ENCODE measurements at places on chromosomes 5 and 9. TPM values are rescaled to one million over a fixed set of nuclear protein-coding genes. Genes with fewer than 3 reads are reported as not detected.
A peak's percentile ranks its signal among the peaks of the same experiment; 100 is the strongest.

CTXN3 gene
- not detected for total RNA-seq

GAPT gene
- 0.23 TPM for total RNA-seq

DNA sequence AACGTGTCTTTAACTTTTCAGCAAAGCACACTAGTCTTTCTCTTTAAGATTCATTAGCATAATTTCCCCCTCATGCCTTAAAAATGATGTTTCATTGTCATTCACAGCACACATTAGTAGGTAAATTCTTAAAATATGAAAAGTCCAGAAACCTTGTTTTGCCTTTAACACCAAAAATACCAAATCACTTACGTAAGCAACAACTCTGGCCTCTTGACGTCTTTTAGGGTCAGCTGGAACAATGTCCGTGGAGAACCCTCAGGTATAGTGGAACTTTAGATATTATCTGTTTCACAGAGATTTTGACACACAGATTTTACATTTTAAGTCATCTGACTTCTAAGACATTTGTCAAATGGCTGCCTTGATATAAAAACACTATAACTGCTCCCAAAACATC is 30.9 kb downstream of the LNPEP start:
- H3K4me1 ChIP-seq, result peaks cover 78% of the 10 kb centered on the region
- no peak overlapping the region for H3K4me3 ChIP-seq
- peaks cover 32% of the 10 kb centered on the region for H3K36me3 ChIP-seq

LRSAM1 gene
- total RNA-seq, result 17.7 TPM

DNA sequence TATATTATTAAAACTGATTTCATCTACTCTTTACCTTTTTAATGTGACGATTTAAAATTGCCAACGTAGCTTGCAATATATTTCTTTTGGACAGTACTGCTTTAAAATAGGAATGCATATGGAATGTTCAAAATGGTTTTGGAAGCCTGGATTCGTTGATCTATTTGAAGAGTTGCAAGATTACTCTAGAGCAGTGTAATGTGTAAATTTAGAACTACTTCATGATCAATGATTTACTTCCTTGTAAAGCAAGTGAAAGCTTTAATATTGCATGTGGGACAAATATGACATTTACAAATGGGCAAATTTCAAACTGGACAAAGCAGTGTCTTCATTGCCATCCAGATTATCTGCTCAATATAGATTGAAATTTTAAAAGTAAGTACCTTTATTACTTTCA is 38.3 kb downstream of the PARP8 start:
- no peaks in the 10 kb centered on the region for H3K27me3 ChIP-seq
- H3K4me3 ChIP-seq, result no peak overlapping the region
- H3K4me1 ChIP-seq, result peaks cover 73% of the 10 kb centered on the region
- no peak overlapping the region for H3K27ac ChIP-seq

GRCh38 chr5:159471904-159472303 is 141.6 kb upstream of the IL12B start:
- no peak for DNase-seq
- peaks cover 17% of the 10 kb centered on the region for H3K27me3 ChIP-seq
- no peak overlapping the region for H3K27ac ChIP-seq
- H3K4me1 ChIP-seq, result peaks cover 18% of the 10 kb centered on the region
- H3K4me3 ChIP-seq, result no peak overlapping the region

FGF1 gene
- not detected for total RNA-seq

DNA sequence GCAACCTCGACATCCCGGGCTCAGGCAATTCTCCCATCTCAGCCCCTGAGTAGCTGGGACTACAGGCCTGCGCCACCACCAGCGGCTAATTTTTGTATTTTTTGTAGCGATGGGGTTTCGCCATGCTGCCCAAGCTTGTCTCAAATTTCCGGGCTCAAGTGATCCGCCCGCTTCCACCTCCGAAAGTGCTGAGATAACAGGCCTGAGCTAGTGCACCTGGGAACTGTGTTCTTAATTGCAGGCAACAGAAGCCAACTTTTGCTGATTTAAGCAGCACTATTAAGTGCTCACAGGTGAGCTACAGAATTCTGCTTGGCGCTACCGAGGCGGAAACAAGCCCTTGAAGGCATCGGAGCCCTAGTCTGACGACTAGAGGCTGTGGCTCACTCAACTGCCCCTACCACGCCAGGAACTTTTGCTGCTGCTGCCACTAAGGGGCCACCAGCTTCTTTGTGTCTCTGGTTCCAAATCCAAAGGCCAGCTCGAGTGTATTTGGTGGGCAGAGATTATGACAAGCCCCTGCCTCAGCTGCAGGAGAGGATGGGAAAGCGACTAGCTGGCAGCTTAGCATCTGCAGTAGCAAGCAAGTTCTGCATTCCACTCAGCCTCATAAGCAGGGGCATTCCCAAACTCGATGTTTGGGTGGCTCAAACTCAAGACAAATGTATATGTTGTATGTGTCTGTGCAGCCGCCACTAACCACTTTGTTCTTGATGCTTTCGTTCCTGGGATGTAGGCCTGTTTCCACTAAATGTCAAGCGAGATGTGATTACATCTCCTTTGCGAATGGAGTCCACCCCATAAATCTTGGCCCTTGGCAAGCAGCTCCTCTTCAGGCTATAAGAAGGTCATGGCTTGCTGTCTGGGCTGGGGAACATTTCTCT is 10.6 kb upstream of the HMCN2 start:
- H3K4me1 ChIP-seq, result no peaks in the 10 kb centered on the region
- no peak overlapping the region for H3K27ac ChIP-seq
- no peak overlapping the region for H3K4me3 ChIP-seq

DNA sequence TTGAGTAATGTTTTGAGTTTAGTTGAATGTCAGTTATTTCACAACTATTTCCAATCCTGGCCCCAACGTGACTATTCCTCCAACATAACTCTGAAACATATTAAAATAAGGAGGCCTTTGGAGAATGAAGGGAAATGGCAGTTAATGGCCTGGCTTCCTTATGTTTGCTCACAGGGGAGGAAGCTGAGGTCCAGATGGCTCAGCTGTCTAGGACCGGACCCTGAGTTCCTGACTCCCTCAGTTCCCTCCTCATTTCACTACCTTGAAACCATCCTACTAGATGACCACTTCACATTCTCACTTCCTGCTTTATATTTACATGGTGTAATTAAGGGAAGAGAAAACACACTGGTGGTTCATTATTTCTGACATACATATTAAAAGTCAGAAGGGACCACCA is 6.6 kb downstream of the OTULINL start:
- H3K27me3 ChIP-seq, result no peaks in the 10 kb centered on the region
- peaks cover 77% of the 10 kb centered on the region for H3K4me1 ChIP-seq
- DNase-seq, result no peak
- H3K27ac ChIP-seq, result no peak overlapping the region
- H3K4me3 ChIP-seq, result no peak overlapping the region
- peaks cover 43% of the 10 kb centered on the region for H3K36me3 ChIP-seq

KCNIP1 gene
- not detected for total RNA-seq

GRCh38 chr5:55149308-55149795 is 10.6 kb upstream of the GPX8 start:
- H3K27me3 ChIP-seq, result peaks cover 19% of the 10 kb centered on the region
- no peak overlapping the region for H3K27ac ChIP-seq
- H3K36me3 ChIP-seq, result no peaks in the 10 kb centered on the region
- H3K4me3 ChIP-seq, result no peak overlapping the region
- H3K4me1 ChIP-seq, result peaks cover 5% of the 10 kb centered on the region

LVRN gene
- not detected for total RNA-seq

PCDHGA11 gene
- 0.06 TPM for total RNA-seq

GRCh38 chr5:113187906-113188305 is 211.3 kb downstream of the DCP2 start:
- no peaks in the 10 kb centered on the region for H3K27me3 ChIP-seq
- DNase-seq, result no peak
- no peaks in the 10 kb centered on the region for H3K36me3 ChIP-seq
- H3K4me3 ChIP-seq, result no peak overlapping the region

ZNF346 gene
- 18.2 TPM for total RNA-seq

DNA sequence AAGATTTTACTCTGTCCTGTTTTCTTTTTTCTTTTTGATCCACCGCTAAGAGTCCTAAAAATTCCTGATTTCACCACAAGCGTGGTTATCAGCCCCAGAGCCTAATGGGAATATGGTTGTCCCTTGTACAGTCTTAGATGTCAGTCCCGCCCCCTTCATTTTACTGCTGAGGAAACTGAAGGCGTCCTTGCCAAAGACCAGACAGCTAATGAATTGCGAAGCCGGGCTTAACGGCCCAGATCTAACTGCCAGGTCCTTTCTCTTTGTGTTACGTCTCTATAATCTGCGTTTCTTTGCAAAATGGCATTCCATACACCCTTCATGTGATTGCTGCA is 497 bp downstream of the NSA2 start:
- DNase-seq, result peak; percentile 5
- H3K27ac ChIP-seq, result peak overlapping the region; percentile 98
- no peaks in the 10 kb centered on the region for H3K27me3 ChIP-seq
- H3K4me3 ChIP-seq, result peak overlapping the region; percentile 99
- H3K36me3 ChIP-seq, result peaks cover 15% of the 10 kb centered on the region
- H3K4me1 ChIP-seq, result peaks cover 27% of the 10 kb centered on the region

GRCh38 chr5:168137265-168137664 is 154.2 kb upstream of the WWC1 start:
- H3K36me3 ChIP-seq, result no peaks in the 10 kb centered on the region
- DNase-seq, result no peak
- peaks cover 10% of the 10 kb centered on the region for H3K27me3 ChIP-seq
- peaks cover 8% of the 10 kb centered on the region for H3K4me1 ChIP-seq
- no peak overlapping the region for H3K27ac ChIP-seq

DNA sequence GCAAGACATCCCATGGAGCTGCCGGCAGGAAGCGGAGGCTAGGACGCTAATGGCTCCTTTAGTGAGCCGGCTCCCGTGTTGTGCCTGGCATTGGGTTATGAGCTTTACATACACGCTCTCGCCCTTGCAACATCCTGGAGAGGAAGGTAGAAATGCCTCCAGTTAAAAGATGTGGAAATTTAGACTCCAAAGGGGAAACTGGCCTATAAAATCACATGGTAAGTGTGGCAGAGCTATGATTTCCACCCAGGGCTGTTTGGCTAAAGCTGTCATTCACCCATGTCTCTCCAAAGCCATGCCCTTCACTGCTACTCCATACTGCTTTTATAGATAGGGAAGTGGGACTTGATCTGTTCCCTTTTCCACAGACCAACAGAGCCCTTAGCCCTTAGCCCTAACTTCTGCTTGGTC is 5.2 kb downstream of the GM2A start:
- H3K27ac ChIP-seq, result no peak overlapping the region
- no peak overlapping the region for H3K4me3 ChIP-seq
- peaks cover 21% of the 10 kb centered on the region for H3K4me1 ChIP-seq
- DNase-seq, result no peak

DNA sequence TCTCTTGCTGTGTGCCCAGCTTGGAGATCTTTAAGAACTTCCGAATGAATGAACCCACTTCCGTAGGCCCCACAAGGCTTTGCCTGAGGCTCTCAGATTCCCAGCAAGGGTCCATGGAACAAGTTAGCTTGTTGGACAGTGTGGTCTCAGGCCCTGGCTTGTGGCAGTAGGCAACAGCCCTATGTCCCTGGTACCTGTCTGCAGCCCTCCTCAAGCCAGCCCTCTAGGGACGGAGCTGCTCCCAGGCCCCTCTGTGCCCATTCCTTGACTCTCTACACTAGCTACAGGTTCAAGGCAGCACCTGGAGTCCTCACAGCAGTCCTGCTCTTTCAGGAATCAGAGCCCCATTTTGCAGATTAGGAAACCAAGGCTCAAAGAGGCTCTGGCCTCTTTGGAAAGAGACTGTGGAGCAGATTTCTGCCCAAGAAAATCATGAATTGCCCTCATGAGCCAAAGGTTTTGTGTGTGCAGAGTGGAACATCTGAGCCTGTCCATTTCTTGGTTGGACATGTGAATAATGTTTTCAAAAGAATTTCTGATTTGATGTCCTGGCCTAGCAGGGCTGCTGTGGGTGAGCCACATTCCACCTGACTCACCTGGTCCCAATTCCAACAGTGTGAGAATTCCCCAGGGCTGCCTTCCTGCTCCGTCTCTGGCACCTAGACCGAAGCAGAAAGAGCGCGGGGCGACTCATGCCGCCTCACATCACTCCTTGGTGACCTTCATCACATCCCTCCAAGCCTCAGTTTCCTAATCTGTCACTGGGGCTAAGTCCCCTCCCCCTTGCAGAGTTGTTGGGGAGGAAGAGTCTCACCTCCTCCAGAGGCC is 131.7 kb downstream of the BARX1 start:
- no peak overlapping the region for H3K27ac ChIP-seq
- no peaks in the 10 kb centered on the region for H3K36me3 ChIP-seq
- peaks cover 33% of the 10 kb centered on the region for H3K27me3 ChIP-seq
- H3K4me3 ChIP-seq, result no peak overlapping the region
- peaks cover 6% of the 10 kb centered on the region for H3K4me1 ChIP-seq

DNA sequence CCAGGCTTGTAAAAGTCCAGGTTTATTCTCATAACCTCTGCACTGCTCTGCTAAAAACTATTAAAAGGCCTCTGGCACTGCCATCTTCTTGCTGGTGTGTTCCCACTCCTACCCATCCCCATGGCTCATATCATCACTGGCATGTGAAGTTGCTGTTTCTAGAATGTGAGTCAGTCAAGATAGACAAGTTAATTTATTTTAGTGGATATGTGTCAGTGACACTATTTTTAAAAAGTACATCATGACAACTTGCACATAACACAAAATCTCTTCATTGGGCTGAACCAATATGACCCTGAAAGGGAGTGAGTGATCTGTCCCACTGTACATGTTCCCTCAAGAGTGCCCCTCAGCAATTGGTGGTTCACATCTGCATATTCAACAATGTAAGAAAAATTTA is 299.7 kb downstream of the NFIB start:
- DNase-seq, result no peak
- H3K4me3 ChIP-seq, result no peak overlapping the region
- no peak overlapping the region for H3K27ac ChIP-seq
- no peaks in the 10 kb centered on the region for H3K27me3 ChIP-seq

- no peak overlapping the region for H3K4me3 ChIP-seq
- H3K27ac ChIP-seq, result no peak overlapping the region
- H3K36me3 ChIP-seq, result no peaks in the 10 kb centered on the region
- H3K27me3 ChIP-seq, result peaks cover 40% of the 10 kb centered on the region
- DNase-seq, result no peak
These were observed 269.9 kb downstream of the FANCC start for GRCh38 chr9:95047452-95048224.

DNA sequence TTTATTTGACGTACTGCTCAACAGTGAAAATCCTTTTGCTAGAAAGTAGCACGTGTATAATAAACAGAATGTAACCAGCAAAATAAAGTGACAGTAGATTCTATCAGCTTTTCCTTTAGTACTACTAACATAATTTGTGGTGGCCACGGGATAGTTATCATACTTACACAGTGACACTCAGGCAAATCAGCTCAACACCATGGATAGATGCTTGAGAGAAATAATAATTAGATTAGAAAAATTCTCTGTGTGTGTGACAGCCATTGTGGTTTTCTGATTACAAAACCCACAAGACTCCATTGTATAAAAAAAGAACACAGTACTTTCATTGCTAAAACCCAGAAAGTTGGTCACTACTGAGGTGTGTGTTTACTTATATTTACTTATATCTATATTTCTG is 101.1 kb downstream of the MUSK start:
- peaks cover 3% of the 10 kb centered on the region for H3K27me3 ChIP-seq
- H3K4me3 ChIP-seq, result no peak overlapping the region
- no peaks in the 10 kb centered on the region for H3K36me3 ChIP-seq
- no peaks in the 10 kb centered on the region for H3K4me1 ChIP-seq
- H3K27ac ChIP-seq, result no peak overlapping the region
